NCI-H526 (cell line): ENCODE measurements at places on chromosomes 3 and 15.

- no peak for DNase-seq
Observed at GRCh38 chr3:158381262-158381868, 189.6 kb upstream of the MLF1 start.

GRCh38 chr3:111238885-111239284 is 167.3 kb downstream of the NECTIN3 start:
- no peak for DNase-seq

GRCh38 chr3:151328298-151328995 is 902 bp downstream of the P2RY13 start:
- DNase-seq = no peak

DNA sequence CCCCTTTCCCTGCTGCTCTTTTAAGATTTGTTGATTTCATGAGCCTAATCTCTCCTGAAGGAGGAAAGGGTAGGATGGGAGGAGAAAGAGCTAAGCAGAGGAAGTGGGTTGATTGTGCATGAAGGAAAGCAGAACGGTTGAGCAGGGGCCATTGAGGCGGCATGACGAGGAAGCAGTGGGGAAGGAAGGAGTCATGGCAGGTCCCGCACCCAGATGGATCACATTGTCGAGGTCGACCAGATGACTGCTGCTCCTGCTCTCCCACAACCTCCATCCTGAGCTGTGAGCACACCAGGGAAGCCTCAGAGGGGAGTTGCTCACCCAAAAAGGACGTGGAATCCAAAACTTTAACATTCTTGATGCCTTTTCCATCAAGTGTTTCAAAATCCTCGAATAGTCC is 42.8 kb downstream of the ABTB1 start:
- DNase-seq = peak; percentile 55

DNA sequence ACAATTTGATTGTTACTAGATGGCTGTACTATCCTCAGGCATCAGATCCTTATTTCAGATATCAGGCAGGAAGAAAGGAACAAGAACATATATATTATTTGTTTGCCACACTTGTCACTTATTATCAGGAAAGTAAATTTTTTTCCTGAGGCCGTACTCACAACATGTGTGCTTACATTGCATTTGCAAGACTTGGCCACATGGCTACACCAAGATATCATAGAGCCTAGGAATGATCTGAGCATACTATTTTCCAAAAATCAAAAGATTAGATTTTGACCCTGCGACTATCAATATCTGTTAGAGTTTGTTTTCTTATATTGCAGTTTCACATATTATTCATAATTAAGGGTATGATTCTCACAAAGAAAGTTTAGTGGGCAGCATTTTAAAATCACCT is 426.2 kb upstream of the BCHE start:
- no peak for DNase-seq

DNA sequence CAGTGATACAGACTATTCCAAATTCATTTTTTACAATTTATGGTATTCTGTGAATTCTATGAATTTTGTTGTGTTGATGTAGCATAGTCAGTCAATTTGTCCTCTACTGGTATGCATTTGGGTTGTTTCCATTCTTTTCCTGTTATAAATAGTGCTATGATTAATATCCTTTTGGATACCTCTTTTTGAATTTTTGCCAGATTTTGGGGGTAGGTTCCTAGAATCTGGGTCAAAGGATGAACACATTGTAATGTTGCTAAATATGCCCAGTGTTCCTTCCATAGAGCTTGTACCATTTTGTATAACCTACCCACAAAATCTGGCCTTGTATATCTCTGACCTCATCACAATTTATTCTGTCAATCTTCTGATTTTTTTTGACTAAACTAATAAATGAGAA is 44.4 kb upstream of the C3orf38 start:
- no peak for DNase-seq

- no peak for DNase-seq
Observed at GRCh38 chr15:101521591-101521990, 32.1 kb upstream of the PCSK6 start.

DNA sequence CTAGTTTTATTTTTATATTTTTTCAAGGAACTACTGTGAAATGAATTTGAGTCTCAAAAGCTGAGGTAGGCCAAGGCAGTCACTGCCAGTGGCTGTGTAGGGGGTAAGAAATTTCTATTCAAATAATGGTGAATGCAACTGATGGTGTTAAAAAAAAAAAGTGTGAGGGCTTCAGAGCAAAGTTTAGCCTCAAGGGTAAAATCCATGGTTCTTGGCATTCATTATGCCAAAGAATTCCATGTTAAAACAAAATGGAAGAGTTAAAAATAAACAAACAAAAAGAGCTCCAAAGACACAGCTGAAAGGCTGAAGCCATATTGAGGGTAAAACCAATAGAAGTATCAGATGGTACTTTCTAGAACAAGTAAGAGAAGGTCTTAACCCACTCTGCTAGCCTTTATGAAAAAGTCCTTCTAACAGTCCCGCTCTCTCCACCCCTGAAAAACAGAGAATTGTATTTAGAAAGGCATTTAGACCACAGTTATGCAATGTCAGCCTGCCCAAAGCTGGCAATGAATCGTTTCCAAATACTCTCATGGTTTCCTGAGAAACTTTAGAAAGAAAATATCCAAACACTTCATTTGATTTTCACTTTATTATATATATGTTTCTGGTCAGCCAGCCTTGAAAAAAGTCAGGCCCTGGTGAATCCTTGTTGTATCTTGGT is 158.4 kb upstream of the GMNC start:
- no peak for DNase-seq

DNA sequence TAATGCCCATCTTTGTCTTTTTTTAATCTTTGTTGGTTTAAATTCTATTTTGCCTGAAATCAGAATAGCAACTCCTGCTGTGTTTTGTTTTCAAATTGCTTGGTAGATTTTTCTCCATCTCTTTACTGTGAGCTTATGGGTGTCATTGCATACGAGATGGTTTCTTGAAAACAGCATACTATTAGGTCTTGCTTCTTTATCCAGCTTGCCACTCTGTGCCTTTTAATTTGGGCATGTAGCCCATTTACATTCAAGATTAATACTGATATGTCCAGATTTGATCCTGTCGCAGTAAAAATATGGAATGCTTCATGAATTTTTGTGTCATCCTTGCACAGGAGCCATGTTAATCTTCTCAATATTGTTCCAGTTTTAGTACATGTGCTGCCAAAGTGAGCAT is 316.6 kb downstream of the CGGBP1 start:
- no peak for DNase-seq
